ENCODE measurements at places on chromosomes 11 and 22. TPM values are rescaled to one million over a fixed set of nuclear protein-coding genes. Genes with fewer than 3 reads are reported as not detected.

GRCh38 chr11:100691896-100692653 lies 5.0 kb downstream of the ARHGAP42 start:
- no peak for DNase-seq

The MIOX gene
- 0.20 TPM for polyA plus RNA-seq

GRCh38 chr11:86183694-86184093 lies 60.9 kb upstream of the EED start:
- no peak for DNase-seq

The OSBPL5 gene
- polyA plus RNA-seq: 11.4 TPM

DNA sequence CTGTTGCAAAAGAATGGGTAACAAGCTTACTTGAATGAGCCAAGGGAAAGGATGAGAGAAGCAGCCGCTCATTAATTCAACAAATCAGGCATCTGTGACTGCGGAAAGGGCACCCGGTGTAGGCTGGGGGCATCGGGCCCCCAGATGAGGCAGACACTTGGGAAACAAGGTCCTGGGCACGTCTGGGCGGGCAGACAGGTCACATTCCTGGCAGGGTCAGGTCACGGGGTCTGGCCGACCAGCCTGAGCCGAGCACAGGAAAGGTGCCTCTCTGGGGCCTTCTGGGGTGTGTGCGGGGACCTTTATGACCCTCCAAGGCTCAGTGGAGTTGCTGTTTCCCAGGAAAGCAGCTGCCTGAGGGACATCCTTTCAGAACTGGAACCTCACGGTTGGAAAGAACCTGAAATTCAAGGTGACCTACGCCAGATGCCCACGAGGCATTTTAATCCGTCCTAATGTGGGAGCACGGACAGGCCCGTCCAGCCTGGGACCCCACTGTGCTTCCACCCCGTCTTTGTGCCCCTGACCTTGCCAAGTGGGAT lies 57.1 kb downstream of the ST14 start:
- no peak for DNase-seq

DNA sequence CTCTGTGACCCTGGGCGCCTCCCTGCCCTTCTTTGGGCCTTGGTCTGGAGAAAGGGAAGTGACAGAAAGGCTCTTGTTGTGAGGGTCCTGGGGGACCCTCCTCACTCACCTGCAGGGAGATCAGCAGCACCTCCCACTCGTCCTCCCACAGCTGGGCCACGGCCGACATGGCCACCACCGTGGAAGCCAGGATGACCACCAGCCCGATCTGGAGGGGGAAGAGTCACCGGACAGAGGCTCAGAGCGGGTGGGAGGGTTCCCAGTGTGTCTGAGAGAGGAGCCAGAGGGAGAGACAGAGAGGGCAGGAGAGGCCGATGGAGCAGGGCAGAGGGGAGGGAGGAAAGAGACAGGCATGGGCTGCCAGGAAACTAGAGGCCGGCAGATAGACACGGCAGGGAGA lies 16.8 kb upstream of the KLHL35 start:
- no peak for DNase-seq

DNA sequence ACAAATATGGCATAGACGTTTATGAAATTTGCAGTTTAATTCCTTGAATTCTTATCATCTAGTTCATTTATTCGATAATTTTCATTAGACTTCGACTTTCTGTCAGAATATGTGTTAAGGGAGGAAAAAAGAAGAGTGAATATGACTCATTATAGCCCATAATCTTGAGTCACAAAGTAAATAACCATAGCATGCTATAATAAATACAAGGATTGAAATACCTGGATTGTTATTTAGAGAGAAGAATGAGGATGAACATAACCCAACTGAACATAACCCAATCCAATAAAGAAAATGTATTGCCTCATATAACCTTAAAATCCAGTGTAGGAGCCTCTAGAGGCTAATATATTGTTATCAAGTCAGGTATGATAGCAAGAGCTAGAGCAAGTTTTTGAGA lies 1858.3 kb upstream of the RAG2 start:
- no peak for DNase-seq

The MUC5AC gene
- polyA plus RNA-seq: not detected

GRCh38 chr11:116326146-116326545 lies 446.6 kb downstream of the BUD13 start:
- DNase-seq: no peak

GRCh38 chr11:78037056-78037455 lies 14.0 kb upstream of the KCTD14 start:
- DNase-seq: no peak

The CTTN gene
- 99.2 TPM for polyA plus RNA-seq

GRCh38 chr11:61022311-61023085 lies 51.0 kb downstream of the CD6 start:
- DNase-seq: no peak

DNA sequence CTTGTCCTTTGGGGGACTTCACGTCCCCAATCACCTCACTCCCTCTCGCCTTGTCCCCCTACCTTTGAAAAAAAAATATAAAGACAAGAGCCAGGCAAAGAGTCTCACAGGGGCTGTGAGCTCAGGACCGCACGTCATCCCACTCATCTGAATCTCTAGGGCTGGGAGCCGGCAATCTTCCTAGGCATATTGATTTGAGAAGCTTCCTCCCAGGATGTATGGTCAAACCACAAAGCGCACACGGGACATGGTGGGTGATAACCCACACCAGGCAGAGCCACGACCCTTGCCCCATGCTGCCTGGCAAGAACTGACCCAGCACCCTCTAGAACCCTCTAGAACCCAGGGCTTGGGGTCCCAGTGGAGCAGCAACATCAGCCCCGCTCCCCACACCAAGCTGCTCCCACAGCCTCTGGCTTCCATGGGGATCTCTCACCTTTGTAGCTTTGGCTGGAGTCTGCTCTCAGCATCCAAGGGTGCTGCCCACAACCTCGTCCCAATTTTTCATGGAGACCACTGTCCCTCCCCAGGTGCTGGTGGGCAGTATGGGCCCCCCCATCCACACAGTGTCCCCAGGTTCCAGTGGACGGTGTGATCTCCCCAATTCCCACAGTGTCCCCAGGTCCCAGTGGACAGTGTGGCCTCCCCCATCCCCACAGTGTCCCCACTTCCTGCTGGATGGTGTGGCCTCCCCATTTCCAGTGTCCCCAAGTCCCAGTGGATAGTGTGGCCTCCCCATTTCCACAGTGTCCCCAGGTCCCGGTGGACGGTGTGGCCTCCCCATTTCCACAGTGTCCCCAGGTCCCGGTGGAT lies 85.2 kb upstream of the FGF3 start:
- no peak for DNase-seq

The DEUP1 gene
- not detected for polyA plus RNA-seq

- DNase-seq: no peak
These were observed 27.6 kb upstream of the TOLLIP start for GRCh38 chr11:1336836-1337646.

GRCh38 chr11:26992031-26992541 lies 1.8 kb upstream of the FIBIN start:
- no peak for DNase-seq

DNA sequence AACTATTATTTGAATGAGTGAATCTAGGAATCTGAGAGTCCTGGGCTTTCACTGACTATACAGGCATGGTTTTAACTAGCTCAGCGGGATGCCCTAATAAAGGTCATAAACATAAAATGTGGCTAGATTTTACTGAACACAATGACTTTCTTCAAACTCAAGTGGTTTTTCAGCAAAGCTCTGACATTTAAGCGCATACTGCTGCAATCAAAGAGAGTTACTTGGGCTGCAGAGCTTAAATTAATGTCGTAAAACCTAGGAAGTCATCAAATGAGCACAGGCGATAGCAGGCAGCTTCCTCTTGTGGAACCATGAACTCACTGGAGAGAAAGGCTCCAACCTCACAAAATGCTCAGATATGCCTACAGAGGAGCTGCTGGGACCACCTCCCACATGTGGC lies 6.7 kb downstream of the CSNK2A3 start:
- no peak for DNase-seq

DNA sequence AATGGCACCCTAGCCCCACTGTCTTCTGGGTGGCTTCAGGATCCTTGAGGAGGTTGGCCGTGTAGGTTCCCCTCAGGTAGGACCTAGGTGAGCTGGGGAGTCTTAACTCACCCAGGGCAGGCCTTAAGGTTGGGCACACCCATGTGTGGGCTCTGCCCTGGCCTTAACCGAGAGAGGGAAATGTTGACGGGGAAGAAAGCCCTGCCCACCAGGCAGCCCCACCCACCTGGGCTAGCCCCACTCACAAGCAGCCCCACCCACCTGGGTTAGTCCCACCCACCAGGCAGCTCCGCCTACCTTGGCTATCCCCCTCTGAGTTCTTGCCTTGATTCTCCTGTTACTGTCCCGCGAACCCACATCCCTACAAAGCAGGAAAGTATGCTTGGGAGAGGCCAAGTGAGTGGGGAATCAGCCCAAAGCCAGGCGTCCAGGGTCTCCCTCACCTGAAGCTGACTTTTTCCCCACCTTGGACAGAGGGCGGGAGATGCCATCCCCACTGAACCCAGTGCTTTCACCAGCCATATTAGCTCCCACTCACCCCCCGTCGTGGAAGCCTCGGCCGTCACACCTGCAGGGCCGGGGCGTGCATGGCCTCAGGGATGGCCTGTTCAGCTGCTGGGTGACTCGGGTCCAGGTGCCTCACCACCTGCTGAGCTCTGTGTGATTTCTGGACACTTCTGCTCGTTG lies at the start of gene MYEOV:
TSS of gene MYEOV (plus strand) at position 337 of the 687 bp plus-strand sequence. CDS start 1,200 bp downstream, outside the sequence.
- no peak for DNase-seq

The GDPD4 gene
- 0.22 TPM for polyA plus RNA-seq

DNA sequence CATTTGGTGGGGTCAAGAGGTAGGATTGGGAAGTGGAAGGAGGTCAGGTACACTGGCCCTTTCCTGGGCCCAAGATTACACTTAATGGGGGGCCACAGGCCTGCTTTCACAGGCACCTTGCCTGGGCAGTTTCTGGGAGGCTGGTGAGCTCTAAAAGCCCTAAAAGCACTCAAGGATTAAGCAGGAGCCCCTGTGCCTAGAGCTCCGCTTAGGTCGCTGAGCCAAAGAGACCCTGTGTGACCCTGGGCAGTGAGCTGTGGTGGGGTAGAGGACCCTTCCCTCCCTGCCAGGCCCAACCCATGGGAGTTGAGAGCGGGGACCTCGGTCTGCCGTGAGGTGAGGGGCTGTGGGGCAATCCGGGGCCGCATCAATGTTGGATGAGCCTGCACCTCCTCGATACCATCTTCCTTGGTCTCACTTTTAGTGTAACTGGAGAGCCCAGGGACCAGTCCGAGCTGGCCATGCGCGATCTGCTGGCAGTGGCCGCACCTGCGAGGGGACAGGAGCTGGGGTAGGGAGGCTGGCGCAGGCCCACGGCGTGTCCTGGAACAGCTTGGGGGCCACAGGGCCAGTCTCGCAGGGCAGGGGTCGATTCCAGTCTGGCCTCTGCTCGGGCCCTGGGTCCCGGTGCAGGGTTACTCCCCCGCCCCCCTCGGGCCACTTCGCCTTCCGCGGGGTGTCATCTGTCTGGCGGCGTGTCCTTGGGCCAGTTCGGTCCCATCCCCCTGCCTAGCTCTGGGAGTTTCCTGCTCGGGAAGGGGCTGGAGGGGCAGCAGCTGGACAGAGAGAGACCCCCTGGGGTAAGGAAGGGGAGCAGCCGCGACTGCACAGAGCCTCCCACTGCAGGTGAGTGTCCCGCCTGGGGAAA lies 44.3 kb downstream of the EIF3F start:
- no peak for DNase-seq

- no peak for DNase-seq
These were observed 72.6 kb downstream of the DDIAS start for GRCh38 chr11:82974135-82974534.

The SAA2 gene
- polyA plus RNA-seq: not detected

DNA sequence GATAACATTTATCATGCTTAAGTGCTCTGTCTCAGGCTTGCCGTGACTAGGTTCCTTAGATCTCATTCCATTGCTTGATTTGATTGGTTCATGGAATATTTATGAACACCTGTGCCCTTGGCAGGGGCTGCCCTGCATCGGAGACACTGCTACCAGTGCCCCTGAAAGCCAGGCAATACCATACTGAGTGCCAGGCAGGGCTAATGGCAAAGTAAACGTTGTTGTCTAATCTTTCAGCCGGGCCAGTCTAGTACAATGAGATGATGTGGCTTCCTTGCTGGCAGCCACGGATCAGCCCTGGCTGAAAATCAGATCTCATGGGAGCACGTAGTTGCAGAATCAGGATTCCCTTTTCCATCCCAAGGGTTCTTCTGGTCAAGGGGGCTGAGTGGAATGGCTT lies 5.0 kb upstream of the PGA3 start:
- DNase-seq: no peak

The FGF4 gene
- not detected for polyA plus RNA-seq

The CNTF gene
- 0.64 TPM for polyA plus RNA-seq

GRCh38 chr11:80816966-80817365 lies 1376.1 kb upstream of the TENM4 start:
- DNase-seq: no peak

The ELFN2 gene
- 0.81 TPM for polyA plus RNA-seq

The C11orf91 gene
- polyA plus RNA-seq: not detected

DNA sequence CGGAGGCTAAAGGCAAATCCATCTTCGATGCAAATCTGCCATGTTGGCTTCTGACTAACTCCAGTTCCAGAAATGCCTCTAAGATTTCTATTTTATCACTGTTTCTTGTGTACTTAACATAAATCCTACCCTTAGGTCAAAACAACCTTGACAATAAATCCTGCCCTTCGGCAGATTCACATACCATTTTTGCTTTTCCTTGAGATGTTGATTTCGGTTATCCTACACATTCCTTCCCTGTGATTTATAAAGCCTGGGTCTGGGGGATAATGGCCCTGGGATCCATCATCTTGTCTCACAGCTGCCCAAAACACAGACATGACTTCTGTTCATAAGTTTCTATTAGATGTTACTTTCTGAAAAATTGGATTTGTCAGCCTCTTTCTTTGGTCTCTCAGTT lies 231.7 kb upstream of the CARD18 start:
- no peak for DNase-seq

DNA sequence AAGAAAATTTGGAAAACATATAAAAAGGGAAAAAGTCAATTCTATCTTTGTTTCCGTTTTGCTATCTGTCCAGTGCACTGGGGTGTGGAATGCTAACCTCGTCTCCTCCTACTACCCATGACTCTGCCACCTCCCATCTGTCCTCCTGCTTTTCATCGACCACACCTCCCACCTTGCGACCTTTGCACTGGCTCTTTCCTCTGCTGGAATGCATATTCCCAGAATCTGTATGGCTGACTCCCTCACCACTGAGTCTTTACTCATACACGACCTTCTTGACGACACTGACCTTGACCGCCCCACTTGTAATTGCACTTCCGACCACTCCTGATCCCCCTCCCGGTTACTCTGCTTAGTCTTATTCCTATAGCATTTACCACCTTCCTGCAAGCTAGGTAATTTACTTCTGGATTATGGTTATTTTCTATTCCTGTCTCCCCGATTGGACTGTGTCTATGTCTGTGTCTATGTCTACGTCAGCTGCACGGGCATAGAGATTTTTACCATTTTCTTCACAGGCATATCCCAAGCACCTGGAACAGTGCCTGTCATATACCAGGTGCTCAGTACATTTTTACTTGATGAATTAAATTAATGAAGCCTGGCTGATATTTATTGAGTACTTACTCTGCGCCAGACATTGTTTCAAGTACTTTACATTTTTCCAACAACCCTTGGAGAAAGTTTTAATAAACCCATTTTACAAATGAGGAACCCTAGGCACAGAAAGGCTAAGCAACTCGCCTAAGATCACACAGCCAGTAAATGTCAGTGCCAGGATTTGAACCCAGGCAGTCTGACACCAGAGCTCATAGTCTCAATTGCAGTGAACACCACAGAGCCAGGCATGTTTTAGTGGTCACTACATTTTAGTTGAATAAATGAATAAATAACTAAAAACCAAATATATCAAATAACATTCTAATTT lies 89.3 kb upstream of the SLC22A12 start:
- DNase-seq: no peak

The PHETA2 gene
- polyA plus RNA-seq: 22.4 TPM

The RBMXL2 gene
- polyA plus RNA-seq: not detected

The NRIP3 gene
- 0.84 TPM for polyA plus RNA-seq

The FGF19 gene
- 0.96 TPM for polyA plus RNA-seq

- DNase-seq: no peak
These were observed 208.5 kb upstream of the MTMR2 start for GRCh38 chr11:96132437-96132836.
